Transverse colon (tissue), 4 donors: ENCODE measurements at places on chromosomes 12 and 14. TPM values are rescaled to one million over a fixed set of nuclear protein-coding genes. Genes with fewer than 3 reads are reported as not detected.

- DNase-seq, result no peak
These were observed 76.6 kb upstream of the PPFIA2 start for GRCh38 chr12:81835783-81836182.

GRCh38 chr12:2510045-2510444, 284.7 kb upstream of the FKBP4 start:
- no peak for DNase-seq

- no peak for DNase-seq
These were observed 213.2 kb downstream of the C12orf50 start for GRCh38 chr12:87815771-87816585.

- DNase-seq, result peak; percentile 63
These were observed 18.0 kb downstream of the TNFAIP2 start for GRCh38 chr14:103141117-103141796.

GRCh38 chr14:74978416-74978947, 23.1 kb upstream of the PGF start:
- no peak for DNase-seq

DNA sequence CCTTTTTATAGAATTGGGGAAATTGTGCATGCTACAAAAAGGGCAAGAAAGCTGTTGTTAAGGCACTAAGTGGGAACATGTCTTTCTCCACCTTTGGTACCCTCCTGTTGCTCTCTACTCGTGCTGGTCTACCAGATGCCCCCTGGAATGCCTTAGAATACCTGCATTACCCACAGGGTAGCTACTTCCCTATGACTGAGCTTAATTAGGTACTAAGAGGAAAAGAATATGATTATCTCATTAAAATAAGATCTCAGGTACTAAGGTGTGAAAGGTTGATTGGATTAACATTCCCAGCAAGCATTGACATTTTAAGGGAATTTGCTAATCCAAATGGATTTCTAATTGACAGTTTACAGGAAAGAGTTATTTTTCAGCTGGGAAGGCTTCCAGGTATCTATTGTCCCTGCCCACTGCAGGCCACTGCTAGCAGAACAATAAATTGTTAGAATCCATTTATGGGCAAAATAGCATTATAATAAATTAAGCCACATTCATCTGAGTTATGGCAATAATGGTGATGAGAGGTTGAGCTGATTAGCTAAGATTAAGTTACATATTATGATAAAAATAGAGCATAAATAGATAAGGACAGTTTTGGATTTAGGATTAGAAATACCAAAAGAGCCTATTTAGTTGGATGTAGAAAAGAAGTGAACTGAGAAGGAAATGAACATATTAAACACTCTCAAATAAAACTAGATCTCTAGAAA, 67.8 kb upstream of the GRIP1 start:
- DNase-seq, result no peak

DNA sequence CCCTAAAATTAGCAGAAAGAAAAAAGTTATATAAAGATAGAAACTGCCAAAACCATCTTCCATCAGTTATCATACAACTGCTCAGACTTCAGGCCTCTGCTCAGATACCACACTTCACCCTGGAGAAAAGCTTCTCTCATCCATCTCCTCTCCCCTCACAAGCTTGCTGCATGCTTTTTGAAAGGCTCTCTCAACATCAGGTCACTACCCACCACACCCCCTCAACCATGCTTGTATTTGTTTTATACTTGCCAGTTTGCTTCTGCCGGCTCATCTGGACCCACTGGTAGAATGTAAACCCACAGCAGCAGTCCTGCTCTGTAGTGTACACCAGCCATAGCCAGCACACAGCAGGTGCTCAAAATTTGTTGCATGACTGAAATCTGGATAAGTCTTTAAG, 8.8 kb downstream of the PPP1CC start:
- DNase-seq, result no peak

- DNase-seq, result no peak
These were observed 300 bp upstream of the TTC5 start for GRCh38 chr14:20306079-20306423.

GRCh38 chr14:55800156-55800785, 220.3 kb downstream of the KTN1 start:
- no peak for DNase-seq

GRCh38 chr12:55188974-55189556, 31.8 kb upstream of the OR10A7 start:
- peak; percentile 12 for DNase-seq

DNA sequence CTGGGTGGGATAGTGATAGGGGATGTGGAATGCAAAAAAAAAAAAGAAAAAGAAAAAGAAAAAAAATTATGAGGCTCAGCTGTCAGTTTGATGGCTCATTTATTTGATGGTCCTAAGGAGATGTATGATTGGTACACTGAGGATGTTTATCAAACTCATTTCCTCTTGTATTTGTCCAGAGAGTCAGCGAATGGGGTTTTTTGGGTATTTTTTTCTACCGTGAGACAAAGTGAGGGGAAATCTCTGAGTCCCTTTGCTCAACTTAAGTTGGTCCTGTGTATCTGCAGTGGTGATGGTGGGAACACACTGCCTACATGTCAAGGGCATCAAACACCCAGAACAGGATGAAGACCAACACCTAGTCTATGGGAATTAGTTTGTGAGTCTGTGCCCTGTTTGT, 176.9 kb upstream of the HIF1A start:
- no peak for DNase-seq

- DNase-seq, result no peak
These were observed 38.4 kb upstream of the CCT2 start for GRCh38 chr12:69546693-69547438.

- DNase-seq, result no peak
These were observed 446.4 kb upstream of the RGS6 start for GRCh38 chr14:71485833-71486232.

DNA sequence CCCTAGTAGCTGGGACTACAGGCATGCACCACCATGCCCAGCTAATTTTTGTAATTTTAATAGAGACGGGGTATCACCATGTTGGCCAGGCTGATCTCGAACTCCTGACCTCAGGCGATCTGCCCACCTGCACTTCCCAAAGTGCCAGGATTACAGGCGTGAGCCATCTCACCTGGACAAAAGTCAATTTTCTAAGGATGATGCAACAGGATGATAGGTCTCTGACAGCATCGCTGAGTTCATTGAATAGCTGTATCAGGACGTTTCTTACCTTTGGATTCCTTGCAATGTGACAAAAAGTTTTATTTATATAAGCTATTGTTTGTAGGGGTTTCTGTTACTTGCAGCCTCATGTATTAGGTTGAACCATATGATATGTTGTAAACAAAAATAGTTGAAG, 55.5 kb upstream of the PCED1B start:
- DNase-seq, result no peak

GRCh38 chr12:43835656-43836474, at the start of gene TMEM117:
Gene TMEM117, plus strand, starts transcription at chr12:43836081.
- DNase-seq, result peak; percentile 72

DNA sequence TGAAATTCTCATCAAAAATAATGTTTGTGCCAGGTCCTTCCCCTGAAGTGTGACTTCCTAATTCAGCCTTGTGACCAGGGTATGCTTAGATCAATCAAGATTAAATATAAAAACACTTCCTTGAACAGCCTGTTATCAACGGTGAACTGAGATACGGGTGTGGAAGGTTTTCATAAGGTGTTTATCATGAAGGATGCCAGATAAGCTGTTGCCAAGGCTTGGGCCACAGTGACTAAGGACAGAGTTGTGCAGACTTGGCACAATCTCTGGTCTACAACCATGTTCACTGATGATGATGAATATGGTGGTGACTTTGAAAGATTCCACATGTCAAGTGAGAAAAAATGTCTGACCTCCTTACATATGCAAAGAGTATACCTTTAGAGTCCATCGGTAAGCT, 51.3 kb upstream of the LIN7A start:
- DNase-seq, result peak; percentile 14

DNA sequence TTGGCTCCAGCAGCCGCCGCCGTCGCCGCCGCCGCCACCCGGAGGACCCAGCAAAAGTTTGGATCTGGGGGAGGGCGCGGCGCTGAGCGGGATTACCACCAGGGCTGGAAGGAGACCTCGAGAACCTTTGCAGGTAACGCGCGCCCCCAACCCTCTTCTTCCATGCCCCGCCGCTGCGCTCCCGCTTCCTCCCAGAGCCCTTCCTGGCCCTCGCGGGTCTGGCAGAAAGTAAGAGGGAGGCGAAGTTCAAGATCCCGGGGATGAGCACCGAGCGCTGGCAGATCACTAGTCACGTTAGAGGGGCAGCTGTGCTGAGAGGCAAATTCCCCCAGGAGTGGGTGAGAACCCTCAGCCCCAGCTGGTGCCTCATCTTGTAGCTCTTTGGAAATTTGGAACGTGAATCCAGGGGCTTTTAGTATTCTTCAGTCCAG, 3.9 kb downstream of the FLRT2 start:
- DNase-seq, result no peak

GRCh38 chr14:90756755-90757345, 59.4 kb downstream of the TTC7B start:
- DNase-seq, result no peak

GRCh38 chr12:4580281-4580688, 18.3 kb downstream of the DYRK4 start:
- no peak for DNase-seq

- no peak for DNase-seq
These were observed 61.2 kb downstream of the FBXL14 start for GRCh38 chr12:1533205-1533601.

- DNase-seq, result no peak
These were observed 6.5 kb upstream of the CDK2AP1 start for GRCh38 chr12:123278101-123278627.

DNA sequence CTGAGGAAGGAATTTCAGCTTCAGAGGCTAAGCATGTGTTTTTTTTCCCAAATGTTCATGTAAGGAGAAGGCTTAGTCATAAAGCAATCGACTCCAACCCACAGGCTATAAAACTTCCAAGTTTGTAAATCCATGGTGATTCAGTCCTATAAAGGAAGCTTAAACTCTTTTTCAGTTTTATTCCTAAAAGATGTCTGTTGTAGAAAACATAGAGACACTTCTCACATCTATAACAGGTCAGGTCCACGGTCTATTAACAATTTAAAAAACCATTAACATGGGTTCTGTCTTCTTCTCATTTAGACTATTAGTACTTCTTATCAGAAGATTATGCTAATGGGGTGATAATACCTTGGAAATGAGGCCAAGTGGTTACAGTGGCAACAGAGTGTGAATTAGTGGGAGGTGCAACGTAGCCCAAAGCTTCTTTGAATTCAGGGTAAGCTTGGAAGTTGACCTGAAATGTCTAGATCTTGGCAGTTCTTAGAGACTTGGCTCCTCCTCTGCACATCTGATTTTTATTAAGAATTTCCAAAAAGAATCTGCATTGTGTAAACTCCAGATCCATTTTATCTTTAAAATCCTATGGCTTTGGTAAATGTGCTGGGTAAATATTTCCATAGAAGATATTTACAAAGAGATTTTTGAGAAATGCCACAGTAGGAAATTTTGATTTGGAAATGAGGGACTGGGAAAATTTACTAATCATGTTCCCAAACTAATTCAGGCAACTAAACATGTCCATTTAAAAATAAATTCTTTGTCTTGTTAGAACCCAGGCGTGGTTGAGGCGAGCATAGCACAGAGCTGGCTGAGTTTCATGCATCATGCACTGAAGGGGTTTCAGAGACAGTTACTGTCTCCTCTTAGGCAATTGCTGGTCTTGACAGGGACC, 86.4 kb downstream of the EML1 start:
- DNase-seq, result no peak

GRCh38 chr12:56234746-56235436, 5.0 kb downstream of the SLC39A5 start:
- DNase-seq, result no peak

GRCh38 chr12:67019070-67019469, 250.1 kb upstream of the CAND1 start:
- DNase-seq, result no peak

GRCh38 chr12:108622921-108623514, 10.7 kb downstream of the SELPLG start:
- DNase-seq, result no peak

DNA sequence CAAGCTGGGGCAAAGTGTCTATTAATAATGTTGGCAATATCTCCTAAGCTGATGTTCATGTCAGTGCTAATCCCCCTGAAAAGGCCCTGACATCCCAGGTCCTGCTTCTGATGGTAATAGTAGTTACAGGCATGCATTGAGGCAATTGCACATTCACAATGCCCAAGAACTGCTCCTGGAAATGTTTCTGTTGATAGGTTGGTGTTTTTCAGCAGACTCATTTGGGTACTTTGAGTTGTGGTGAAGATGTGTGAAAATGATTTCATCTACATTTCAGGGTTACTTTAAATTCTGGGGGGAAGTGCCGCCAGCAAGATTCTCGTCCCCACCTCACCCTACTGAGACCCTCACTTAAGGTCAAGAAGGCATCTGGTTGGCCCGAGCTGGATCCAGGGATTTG, 92.9 kb downstream of the BBS10 start:
- no peak for DNase-seq

GRCh38 chr14:104385531-104386101, 193.9 kb upstream of the C14orf180 start:
- DNase-seq, result peak; percentile 4

GRCh38 chr12:4424422-4424821, 21.2 kb downstream of the FGF6 start:
- DNase-seq, result no peak

The HHIPL1 gene
- total RNA-seq, result 0.40 TPM

The TMEM119 gene
- total RNA-seq, result 15.3 TPM

The ALX1 gene
- total RNA-seq, result not detected

The EPYC gene
- total RNA-seq, result not detected

The GRIP1 gene
- 8.7 TPM for total RNA-seq

The TAS2R13 gene
- total RNA-seq, result not detected

The ACTN1 gene
- total RNA-seq, result 265 TPM

The MED13L gene
- total RNA-seq, result 172 TPM

The FBLN5 gene
- total RNA-seq, result 28.1 TPM

The OR6C75 gene
- total RNA-seq, result not detected

The TAS2R10 gene
- not detected for total RNA-seq
